ENCODE measurements at places on chromosomes 1 and 21.

- no peak for DNase-seq
- H3K27me3 ChIP-seq: peaks cover 5% of the 10 kb centered on the region
- H3K4me1 ChIP-seq: peaks cover 3% of the 10 kb centered on the region
- H3K4me3 ChIP-seq: no peak overlapping the region
- H3K27ac ChIP-seq: no peak overlapping the region
Measured at GRCh38 chr1:3016641-3017439, 4.4 kb upstream of the ACTRT2 start.

GRCh38 chr1:36561361-36561724, 78.6 kb upstream of the CSF3R start:
- no peaks in the 10 kb centered on the region for H3K4me1 ChIP-seq
- H3K27ac ChIP-seq: no peak overlapping the region

GRCh38 chr1:74522148-74522547, 9.7 kb upstream of the LRRC53 start:
- H3K27me3 ChIP-seq: peaks cover 3% of the 10 kb centered on the region
- no peak overlapping the region for H3K27ac ChIP-seq
- H3K36me3 ChIP-seq: no peaks in the 10 kb centered on the region
- no peak for DNase-seq

DNA sequence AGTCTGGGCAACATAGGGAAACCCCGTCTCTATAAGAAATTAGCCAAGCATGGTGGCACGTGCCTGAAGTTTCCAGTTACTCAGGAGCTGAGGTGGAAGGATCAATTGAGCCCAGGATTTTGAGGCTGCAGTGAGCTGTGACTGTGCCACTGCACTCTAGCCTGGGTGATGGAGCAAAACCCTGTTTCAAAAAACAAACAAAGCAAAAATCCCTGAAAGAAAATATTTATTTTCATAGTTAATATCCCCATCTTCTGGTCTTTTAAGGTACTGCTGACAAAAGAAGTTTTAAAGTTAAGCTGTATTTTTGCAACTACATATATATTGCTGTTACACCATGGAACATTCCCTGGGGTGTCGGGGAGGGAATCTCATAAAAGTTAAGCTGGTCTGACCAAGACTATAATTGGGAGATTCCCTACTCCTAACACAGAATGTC, 26.0 kb downstream of the VAMP4 start:
- no peaks in the 10 kb centered on the region for H3K4me1 ChIP-seq
- H3K4me3 ChIP-seq: no peak overlapping the region
- peaks cover 18% of the 10 kb centered on the region for H3K36me3 ChIP-seq
- no peak overlapping the region for H3K27ac ChIP-seq
- DNase-seq: no peak

- no peaks in the 10 kb centered on the region for H3K36me3 ChIP-seq
- DNase-seq: no peak
- H3K27me3 ChIP-seq: peaks cover 3% of the 10 kb centered on the region
- H3K4me1 ChIP-seq: peaks cover 8% of the 10 kb centered on the region
Measured at GRCh38 chr1:40607921-40608320, 57.6 kb downstream of the RIMS3 start.

- no peak for DNase-seq
- H3K36me3 ChIP-seq: no peaks in the 10 kb centered on the region
- no peak overlapping the region for H3K27ac ChIP-seq
- H3K4me1 ChIP-seq: no peaks in the 10 kb centered on the region
- H3K27me3 ChIP-seq: no peaks in the 10 kb centered on the region
Measured at GRCh38 chr1:96096613-96097321, 624.8 kb upstream of the PTBP2 start.

DNA sequence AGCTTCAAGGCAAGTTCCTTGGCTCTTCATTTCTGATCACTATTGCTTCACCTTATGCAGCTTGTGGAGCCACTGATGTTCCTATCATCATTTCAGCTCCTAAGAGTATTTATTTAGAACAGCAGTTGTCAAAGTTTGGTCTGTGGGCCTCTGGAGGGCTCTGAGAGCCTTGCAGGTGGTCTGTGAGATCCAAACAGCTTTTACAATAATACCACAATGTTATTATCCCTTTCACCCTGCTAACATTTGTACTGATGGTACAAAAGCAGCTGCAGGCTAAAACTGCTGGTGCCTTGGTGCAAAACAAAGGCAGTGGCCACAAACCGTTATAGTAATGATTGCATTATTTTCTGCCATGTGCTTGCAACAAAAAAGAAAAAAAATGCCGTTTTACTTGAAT, 33.8 kb downstream of the PATJ start:
- no peak overlapping the region for H3K27ac ChIP-seq
- DNase-seq: no peak
- peaks cover 18% of the 10 kb centered on the region for H3K36me3 ChIP-seq
- H3K4me3 ChIP-seq: no peak overlapping the region
- no peaks in the 10 kb centered on the region for H3K4me1 ChIP-seq

GRCh38 chr1:87394982-87395381, 66.3 kb downstream of the LMO4 start:
- H3K27me3 ChIP-seq: no peaks in the 10 kb centered on the region
- DNase-seq: no peak
- peaks cover 3% of the 10 kb centered on the region for H3K36me3 ChIP-seq
- peaks cover 14% of the 10 kb centered on the region for H3K4me1 ChIP-seq

- no peak overlapping the region for H3K4me3 ChIP-seq
- peaks cover 4% of the 10 kb centered on the region for H3K36me3 ChIP-seq
- peaks cover 6% of the 10 kb centered on the region for H3K4me1 ChIP-seq
- H3K27me3 ChIP-seq: no peaks in the 10 kb centered on the region
Measured at GRCh38 chr1:84598846-84599741, 24.9 kb upstream of the CTBS start.
